ENCODE measurements at places on chromosomes 7 and 10.

- DNase-seq, result no peak
These were observed 38.0 kb downstream of the DRGX start for GRCh38 chr10:49357910-49358309.

GRCh38 chr7:51182636-51183166, 133.9 kb downstream of the COBL start:
- no peak for DNase-seq

DNA sequence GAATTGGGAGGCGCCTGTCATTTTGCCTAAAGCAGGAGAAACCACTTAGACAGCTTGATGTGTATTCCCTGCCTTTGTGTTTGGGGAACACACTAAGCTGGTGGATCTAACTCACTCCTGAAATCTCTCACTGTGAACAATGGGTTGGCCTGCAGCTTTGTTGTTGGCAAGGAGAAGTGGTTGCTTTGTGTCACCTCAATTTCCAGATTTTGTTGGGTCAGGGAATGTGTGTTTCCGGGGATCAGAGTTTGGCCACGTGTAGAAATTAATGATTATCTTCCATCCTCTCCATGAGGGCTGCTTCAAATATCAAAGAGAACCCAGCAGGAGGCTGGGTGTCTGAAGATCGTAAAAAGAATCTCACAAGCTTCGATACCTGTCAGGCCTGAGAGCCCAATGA, 27.8 kb downstream of the A1CF start:
- no peak for DNase-seq

DNA sequence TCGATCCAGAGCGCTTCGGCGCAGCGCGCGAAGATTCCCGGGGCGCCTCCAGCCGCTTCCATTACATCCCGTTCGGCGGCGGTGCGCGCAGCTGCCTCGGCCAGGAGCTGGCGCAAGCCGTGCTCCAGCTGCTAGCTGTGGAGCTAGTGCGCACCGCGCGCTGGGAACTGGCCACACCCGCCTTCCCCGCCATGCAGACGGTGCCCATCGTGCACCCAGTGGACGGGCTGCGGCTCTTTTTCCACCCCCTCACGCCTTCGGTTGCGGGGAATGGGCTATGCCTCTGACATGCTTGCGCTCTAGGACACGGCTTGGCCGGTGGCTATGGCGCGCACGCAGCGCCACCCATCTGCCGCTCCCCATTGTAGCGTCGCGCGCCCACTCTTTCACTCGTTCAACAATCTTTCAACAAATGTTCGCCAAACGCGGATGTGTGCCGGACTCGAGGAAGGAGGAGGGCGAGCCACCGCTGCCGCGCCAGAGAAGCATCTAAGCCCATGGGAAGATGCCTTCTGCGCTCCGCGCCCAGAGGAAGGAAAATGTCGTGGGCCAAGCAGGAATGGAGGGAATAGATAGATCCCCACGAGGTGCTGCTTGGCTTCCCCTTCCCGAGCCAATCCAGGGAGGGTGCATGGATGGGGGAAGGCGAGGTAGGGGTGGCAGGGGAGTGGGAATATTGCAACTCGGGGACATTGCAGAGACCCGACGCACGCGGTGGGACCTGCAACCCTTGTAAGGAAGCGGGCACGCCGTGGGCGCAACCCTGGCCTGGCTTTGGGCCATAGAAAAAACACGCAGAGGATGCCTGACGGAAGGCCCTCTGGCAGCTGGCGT, 5.1 kb upstream of the CYP26A1 start:
- DNase-seq, result no peak

- DNase-seq, result no peak
These were observed 22.4 kb downstream of the ADAP1 start for GRCh38 chr7:931871-932650.

GRCh38 chr7:43873300-43873699, 4.0 kb upstream of the MRPS24 start:
- DNase-seq, result no peak

GRCh38 chr10:11011984-11012383, 5.7 kb upstream of the CELF2 start:
- no peak for DNase-seq

GRCh38 chr7:155066417-155066950, 3.6 kb upstream of the HTR5A start:
- no peak for DNase-seq

DNA sequence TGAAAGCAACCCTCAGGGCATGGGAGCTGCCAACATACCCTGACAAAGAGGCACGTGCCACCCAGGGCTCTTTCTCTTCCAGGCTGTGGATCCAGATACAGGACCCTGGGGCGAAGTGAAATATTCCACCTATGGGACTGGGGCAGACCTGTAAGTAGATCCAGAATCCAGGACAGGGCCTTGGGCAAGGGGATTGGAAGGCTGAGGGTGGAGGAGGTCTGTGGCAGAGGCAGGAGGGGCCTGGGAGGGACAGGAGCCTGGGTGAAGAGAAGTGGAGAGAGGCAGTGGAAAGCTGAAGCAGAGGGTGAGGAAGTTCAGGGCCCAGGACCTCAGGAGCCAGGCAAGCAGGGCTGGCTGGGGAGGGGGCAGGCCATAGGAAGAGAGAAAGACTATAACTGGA, 13.8 kb downstream of the LRIT2 start:
- no peak for DNase-seq

Measured in stimulated activated CD4-positive, alpha-beta T cell treated with anti-CD3 and anti-CD28 coated beads, Interleukin-12 subunit alpha, Interleukin-12 subunit beta, amount 100 ng/mL, for 48 hours (primary cell).